Hair follicular keratinocyte (primary cell): ENCODE measurements at places on chromosomes 1 and 21. TPM values are rescaled to one million over a fixed set of nuclear protein-coding genes. Genes with fewer than 3 reads are reported as not detected.

GCSAML gene
- total RNA-seq = not detected in 2 replicates

SH2D5 gene
- total RNA-seq = 77.1 and 90.8 TPM in 2 replicates

CYP4A11 gene
- total RNA-seq = not detected in 2 replicates

ZBTB48 gene
- total RNA-seq = 10.2 and 15.1 TPM in 2 replicates

GPR37L1 gene
- total RNA-seq = not detected in 2 replicates

TCHHL1 gene
- total RNA-seq = 0.08 TPM in 1 of 2 replicates, not detected in the other

ZBTB8B gene
- not detected in 2 replicates for total RNA-seq

RGS7 gene
- total RNA-seq = not detected in 2 replicates

EXTL1 gene
- not detected in 2 replicates for total RNA-seq

C1QA gene
- total RNA-seq = not detected in 2 replicates

MANEAL gene
- total RNA-seq = 0.15 and 0.78 TPM in 2 replicates

IPO13 gene
- total RNA-seq = 26.2 and 33.2 TPM in 2 replicates

MAP10 gene
- total RNA-seq = 0.34 and 0.62 TPM in 2 replicates

TNFRSF18 gene
- total RNA-seq = not detected in 2 replicates

CSDE1 gene
- 311 and 386 TPM in 2 replicates for total RNA-seq

CLCA1 gene
- 0.08 TPM in 1 of 2 replicates, not detected in the other for total RNA-seq

S100A12 gene
- total RNA-seq = 0.49 and 1.7 TPM in 2 replicates

TMEM82 gene
- not detected in 2 replicates for total RNA-seq

DAB1 gene
- total RNA-seq = not detected in 2 replicates

MIXL1 gene
- total RNA-seq = not detected in 2 replicates

ZNF695 gene
- 2.3 and 3.9 TPM in 2 replicates for total RNA-seq
